ENCODE measurements at places on chromosomes 4 and X.
A peak's percentile ranks its signal among the peaks of the same experiment; 100 is the strongest.

GRCh38 chr4:139789096-139789654 is 123.6 kb downstream of the MGST2 start:
- no peak for DNase-seq

DNA sequence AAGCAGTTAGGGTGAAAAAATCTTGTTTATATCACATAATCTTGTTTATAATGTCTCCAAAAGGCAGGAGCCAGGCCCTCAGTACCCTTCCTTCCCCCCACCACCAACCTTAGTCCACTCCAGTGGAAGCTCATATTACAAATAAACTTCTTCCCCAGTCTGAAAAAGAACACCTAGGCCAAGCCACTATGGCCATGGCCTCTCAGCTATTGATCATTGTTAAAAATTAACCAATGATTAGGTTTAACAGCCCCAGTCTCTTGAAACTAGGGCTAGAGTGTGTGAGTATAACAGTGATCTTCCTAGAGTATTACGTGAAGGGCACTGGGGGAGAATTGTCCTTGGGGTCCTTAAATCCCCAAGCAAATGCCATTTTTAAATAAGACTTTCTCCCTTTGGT is 411.9 kb upstream of the EDA2R start:
- no peak for DNase-seq

DNA sequence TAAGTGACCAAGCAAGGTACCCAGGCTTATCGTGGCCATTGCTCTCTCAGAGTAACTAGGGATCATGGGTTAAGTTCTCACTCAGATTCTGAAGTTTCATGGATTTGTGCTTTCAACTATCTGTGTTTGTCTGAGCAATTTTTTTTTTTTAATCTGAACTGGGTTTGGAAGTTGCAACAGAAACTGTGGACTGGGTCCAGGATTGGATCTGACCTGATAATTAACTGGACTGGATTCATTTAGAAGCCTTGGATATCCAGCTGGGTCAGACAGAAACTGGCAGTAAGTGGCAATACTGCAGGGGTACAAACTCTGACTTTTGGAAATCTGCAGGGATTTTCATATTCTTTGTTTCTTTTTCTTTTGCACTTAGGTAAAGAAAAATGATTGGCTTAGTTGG is 38.7 kb upstream of the FGF2 start:
- DNase-seq: no peak

- DNase-seq: no peak
Observed at GRCh38 chr4:138105331-138105730, 136.8 kb downstream of the SLC7A11 start.

DNA sequence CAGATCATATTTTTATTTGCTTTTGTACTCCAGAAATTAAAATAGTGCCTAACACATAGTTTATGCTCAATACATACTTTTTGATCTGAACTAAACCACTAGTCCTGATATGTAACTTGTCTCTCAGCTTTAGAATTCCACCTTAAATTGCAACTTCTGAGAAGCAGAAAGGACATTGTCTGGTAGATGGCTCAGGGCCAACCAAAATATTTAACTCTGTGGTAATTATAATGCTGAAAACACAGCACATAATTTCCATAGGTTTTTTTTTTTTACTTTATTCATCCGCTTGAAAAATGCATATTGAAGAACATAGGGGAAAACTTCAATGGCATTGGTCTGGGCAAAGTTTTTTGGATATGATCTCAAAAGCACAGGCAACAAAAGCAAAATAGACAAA is 59.3 kb downstream of the AREG start:
- DNase-seq: no peak

- no peak for DNase-seq
Observed at GRCh38 chr4:37725718-37726117, 39.5 kb upstream of the RELL1 start.

DNA sequence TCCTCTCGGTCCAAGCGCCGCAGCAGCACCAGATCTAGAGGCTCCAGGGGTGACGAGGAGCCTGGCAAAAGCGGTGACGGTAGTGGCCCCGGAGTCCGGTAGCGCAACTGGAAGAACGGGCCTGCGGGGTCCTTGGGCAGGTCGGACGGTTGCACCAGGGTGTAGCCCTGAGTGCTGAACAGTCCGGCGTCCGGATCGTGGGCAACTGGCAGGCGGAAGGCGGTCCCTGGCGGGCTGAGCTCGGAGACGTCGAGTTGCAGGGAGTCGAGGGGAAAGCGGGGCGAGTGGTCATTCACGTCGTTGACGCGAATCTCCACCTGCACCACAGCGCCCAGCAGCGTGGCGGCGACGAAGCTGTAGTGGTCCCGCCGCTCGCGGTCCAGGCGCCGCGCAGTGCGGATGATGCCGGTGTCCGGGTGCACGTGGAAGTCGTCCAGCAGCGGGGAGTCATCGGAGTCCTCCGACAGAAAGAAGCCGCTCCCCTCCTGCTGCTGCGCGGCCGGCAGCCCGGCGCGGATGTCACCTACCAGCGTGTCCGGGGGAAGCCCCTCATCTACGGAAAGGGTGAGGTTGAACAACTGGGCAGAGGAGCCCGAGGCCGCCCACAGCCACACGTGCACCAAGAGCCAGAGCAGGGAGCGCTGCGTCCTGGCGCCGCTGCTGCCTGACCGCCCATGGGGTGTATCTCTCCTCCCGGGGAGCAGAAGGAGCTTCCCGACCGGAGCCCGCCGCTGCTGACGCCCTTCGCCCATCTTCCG is 837 bp downstream of the DCHS2 start:
- no peak for DNase-seq

- no peak for DNase-seq
Observed at GRCh38 chrX:13911586-13911985, 94.7 kb upstream of the GPM6B start.

DNA sequence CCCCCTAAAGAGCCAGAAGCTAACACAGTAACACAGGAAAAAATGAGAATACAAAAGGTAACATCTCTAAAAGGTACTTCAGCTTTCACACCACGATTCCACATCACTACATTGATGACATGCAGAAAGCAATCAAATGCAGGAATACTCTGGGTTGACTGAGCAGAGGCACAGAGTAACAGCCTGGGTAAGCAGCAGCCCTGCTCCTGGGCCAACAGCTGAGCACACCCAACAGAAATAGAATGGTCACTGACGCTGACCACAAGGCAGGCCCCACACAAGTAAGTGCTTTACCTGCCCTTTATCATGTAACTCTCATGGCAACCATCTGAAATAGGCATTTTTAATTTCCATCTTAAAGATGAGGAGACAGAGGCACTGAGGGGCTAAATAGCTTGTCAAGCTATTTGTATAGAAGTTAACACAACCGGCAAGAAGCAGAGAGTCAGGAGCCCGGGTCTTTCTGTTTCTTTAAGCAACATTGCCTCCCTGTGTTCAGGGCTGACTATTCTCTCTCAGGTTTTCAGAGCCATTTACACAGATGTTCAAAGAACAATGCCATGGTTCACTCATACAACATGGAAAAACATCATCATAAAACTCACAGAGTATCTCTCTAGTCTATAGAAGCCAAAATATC is 168.9 kb downstream of the ZNF674 start:
- DNase-seq: no peak

DNA sequence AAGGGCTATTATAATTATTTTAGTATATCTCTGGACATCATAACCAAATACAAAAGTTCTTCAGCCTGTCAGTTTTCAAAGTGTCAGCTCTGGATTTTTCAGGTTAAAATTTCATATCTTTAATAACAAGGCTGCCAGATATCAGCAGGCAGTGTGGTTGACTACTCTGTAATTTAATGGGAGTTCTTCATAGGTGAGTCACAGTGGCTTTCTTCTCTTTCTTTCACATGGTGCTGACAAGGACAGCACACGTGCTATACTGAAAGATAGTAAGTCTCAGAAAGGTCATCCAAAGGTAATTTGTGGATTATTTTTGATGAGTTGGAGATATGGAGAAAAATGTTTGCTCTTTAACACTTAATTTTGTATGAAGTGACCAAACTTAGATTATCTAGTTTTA is 43.2 kb downstream of the GALNT7 start:
- no peak for DNase-seq

GRCh38 chr4:107897823-107898222 is 33.5 kb upstream of the CYP2U1 start:
- DNase-seq: no peak

DNA sequence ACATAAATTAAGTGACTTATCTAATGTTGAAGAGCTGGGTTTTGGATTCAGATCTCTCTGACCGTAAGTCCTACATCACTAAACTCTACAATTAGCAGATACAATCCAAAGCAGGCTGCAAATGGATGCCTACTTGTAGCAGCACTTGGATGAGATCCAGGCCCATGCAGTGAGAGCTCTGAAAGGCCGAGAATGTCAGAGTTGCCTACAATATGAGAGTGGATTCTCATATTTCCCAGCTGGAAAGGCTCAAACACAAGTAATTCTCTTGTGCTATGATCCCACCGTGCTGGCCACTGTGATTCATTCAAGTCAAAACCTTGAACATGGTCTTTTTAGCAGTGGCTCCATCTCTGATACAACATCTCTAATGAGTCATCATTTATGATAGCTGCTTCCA is 125.4 kb upstream of the CHRDL1 start:
- no peak for DNase-seq

GRCh38 chr4:24751926-24752539 is 43.3 kb upstream of the SOD3 start:
- no peak for DNase-seq

GRCh38 chr4:55181010-55182005 is 55.9 kb upstream of the KDR start:
- DNase-seq: no peak

- peak; percentile 83 for DNase-seq
Observed at GRCh38 chr4:88803600-88804096, 106.0 kb upstream of the NAP1L5 start.

DNA sequence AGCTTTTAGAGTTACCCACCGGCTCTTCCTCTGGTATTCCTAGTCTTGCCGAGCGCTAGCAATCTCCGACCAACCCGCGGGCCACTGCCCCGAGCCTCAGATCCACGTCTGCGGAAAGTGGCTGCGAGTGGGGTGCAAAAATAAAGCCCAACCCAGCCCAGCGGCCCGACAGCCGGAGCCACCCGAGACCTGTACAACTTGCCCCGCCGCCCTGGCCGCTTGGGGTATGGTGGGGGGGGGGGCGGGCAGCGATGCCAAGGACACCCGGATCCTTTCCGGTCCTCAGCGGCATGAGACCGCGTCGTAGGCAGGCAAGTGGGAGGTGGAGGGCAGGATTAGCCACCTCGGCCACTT is 1.6 kb downstream of the SLITRK4 start:
- DNase-seq: no peak

DNA sequence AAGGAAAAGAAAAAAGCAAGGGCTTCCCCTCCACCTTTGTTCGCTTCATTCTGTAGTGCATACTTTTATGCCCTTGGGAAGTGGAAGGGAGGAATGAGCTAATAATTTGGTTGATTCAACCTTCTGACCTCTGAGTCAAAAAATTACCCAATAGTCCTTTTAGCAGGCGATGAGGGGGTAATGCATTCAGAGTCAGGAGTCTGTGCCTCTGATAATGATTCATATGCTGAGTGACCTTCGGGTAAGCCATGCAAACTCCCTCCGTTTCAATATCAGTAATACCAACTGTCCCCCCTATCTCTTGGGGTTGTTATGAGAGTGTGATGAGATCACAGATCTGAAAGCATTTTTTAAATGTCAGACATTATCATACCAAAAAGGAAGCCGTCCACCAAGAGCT is 41.6 kb upstream of the ACSL4 start:
- DNase-seq: peak; percentile 31

- DNase-seq: no peak
Observed at GRCh38 chr4:102616636-102617035, 115.5 kb downstream of the NFKB1 start.

GRCh38 chrX:127128282-127128681 is 308.8 kb downstream of the PRR32 start:
- DNase-seq: no peak

DNA sequence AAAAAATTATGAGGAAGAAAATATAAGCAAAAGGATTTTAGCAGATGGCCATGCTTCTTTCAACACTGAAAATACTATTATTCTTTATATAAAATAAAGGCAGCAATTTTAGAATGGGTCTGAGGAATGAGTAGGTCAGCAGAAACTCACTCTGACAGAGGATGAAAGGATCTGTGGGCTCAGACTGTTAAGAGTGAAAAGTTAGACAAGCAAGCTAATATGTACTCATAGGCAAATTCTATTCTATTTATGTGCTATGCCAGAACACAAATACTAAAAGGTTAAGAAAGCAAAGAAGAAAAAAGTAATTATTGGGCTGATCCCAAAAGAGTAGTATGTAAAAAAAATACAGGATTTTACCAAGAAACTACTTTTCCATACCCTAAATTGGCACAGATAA is 13.9 kb downstream of the LCORL start:
- no peak for DNase-seq

DNA sequence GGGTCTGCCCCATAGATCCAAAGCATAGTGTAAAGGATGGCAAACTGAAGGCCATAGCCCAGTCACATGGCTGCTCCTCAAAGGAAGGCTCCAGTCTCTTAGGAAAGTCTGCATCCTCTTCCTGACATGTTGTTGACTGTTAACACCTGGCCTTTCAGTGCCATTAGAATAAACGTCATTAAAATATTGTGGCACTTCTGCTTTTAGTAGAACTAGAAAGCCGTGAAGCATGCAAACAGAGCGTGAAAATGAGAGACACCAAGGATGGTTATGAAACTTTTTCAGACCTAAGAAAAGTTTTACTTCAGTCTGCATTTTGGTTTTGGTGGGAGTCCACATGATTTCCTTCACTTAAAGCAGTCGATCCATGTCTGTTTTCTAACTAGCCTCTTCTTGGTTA is 41.1 kb upstream of the AFF2 start:
- DNase-seq: no peak

- DNase-seq: no peak
Observed at GRCh38 chr4:101441446-101441845, 94.1 kb upstream of the PPP3CA start.

DNA sequence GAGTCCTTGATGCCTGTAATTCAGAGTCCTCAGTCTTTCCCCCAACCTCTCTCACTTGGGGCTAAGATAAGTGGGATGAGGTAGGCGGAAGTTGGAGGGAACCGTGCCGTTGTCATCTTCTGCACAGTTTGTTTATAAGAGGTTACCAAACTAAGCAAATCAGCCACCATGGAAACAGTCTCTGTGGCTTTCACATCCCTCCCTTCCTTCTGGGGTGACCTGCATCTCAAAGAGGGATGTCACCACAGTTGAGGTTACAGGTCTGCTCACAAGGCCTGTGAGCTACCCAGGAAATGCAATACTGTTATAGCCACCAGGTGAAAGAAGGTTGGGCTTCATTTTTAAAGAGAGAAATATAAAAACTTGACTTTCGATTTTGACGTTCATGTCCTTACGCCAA is 26.3 kb downstream of the RTL5 start:
- DNase-seq: no peak

- no peak for DNase-seq
Observed at GRCh38 chrX:134172588-134173259, 64.3 kb upstream of the CCDC160 start.

DNA sequence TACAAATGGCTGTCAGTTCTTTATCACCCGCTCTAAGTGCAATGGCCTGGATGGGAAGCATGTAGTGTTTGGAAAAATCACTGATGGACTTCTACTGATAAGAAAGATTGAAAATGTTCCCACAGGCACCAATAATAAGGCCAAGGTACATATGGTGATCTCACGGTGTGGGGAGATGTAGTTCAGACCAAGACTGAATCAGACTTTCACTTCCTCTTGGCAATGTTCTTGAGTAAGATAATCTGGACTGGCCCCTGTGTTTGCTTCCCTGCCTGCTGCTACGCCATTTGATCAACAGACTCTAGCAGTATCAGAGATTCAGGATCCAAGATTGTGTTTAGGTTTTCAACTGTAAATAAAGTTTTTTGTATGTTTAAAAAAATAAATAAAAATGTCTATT is 682.2 kb upstream of the AMOT start:
- no peak for DNase-seq

- no peak for DNase-seq
Observed at GRCh38 chr4:52862639-52863161, 583 bp downstream of the RASL11B start.

- no peak for DNase-seq
Observed at GRCh38 chr4:150126201-150126863, 48.1 kb downstream of the DCLK2 start.
